HS-27A (cell line): ENCODE measurements at places on chromosomes 5 and 9.

GRCh38 chr5:58015175-58015574 is 444.7 kb downstream of the PLK2 start:
- DNase-seq, result no peak

- no peak for DNase-seq
These were observed 1.3 kb downstream of the CD74 start for GRCh38 chr5:150411245-150411979.

GRCh38 chr9:128862401-128862851 is 19.3 kb downstream of the KYAT1 start:
- no peak for DNase-seq

DNA sequence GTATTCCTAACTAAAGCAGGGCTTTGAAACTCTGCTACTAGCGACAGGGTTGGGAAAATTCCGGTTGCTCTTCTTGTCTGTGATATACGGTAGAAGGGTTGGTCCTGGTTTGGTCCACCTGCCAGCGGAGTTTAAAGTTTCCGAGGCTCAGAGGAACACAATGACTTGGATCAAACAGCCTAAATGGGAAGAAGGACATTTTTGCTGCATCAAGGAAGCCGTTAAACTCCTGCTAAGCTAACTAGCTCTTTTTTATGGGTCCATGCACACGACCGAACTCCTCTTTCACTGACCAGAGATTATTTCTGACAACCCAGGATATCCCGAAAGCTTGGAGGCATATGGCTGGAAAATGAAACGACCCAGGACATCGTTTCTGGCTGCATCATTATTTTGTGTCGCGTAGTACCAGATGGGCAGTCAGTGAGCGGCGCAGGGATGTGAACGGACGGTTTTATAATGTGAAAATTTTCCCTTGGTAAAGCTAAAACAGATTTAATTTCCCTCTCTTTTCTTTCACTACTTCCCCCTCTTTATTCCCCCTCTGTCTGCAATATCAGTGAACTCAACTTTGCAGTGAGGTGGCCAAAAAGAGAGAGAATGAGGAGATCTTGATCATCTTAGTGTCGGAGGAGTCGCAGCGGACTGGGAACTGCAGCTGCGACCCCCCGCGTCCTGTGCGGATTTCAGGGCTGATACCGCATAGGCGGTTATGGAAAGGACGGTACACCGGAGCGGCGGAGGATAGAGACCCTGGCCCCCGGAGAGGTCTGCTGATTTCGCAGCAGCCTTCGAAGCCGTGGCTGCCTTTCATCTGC is at the start of gene LURAP1L:
LURAP1L (plus strand) TSS at position 160 of the 818 bp plus-strand sequence. CDS start 696 bp downstream, outside the sequence.
- no peak for DNase-seq

- no peak for DNase-seq
These were observed 81.7 kb downstream of the LHFPL2 start for GRCh38 chr5:78566747-78567425.

- no peak for DNase-seq
These were observed 52.0 kb upstream of the KLF4 start for GRCh38 chr9:107541523-107541922.

DNA sequence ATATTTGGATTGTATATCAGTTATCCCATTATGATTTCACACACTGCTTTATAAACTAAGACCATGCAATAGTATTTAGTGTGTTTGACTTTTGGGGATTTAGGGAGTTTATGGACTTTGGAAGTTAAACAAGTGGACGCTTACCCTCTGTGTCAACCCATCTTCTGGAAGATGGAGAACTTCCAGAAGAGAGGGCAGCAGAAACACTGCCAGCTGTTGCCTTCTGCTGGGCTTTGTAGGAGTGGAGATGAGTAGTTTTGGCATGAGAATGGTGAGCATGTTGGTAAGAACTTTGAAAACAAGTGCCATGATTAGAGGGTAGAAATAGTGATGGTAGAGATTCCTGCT is 2.2 kb downstream of the DNAJC25 start:
- DNase-seq, result no peak

- peak; percentile 34 for DNase-seq
These were observed 435.8 kb downstream of the CTNND2 start for GRCh38 chr5:11468334-11469039.

- no peak for DNase-seq
These were observed 42.1 kb downstream of the TIMD4 start for GRCh38 chr5:156920861-156921431.

GRCh38 chr5:147904110-147904509 is 2.2 kb downstream of the C5orf46 start:
- no peak for DNase-seq

GRCh38 chr5:121937762-121938161 is 24.0 kb upstream of the SRFBP1 start:
- no peak for DNase-seq

- no peak for DNase-seq
These were observed 172.0 kb downstream of the GDNF start for GRCh38 chr5:37667846-37668245.

GRCh38 chr9:2093920-2094597 is 78.9 kb downstream of the SMARCA2 start:
- peak; percentile 1 for DNase-seq

GRCh38 chr5:151469386-151469785 is 22.0 kb downstream of the SLC36A1 start:
- DNase-seq, result no peak

DNA sequence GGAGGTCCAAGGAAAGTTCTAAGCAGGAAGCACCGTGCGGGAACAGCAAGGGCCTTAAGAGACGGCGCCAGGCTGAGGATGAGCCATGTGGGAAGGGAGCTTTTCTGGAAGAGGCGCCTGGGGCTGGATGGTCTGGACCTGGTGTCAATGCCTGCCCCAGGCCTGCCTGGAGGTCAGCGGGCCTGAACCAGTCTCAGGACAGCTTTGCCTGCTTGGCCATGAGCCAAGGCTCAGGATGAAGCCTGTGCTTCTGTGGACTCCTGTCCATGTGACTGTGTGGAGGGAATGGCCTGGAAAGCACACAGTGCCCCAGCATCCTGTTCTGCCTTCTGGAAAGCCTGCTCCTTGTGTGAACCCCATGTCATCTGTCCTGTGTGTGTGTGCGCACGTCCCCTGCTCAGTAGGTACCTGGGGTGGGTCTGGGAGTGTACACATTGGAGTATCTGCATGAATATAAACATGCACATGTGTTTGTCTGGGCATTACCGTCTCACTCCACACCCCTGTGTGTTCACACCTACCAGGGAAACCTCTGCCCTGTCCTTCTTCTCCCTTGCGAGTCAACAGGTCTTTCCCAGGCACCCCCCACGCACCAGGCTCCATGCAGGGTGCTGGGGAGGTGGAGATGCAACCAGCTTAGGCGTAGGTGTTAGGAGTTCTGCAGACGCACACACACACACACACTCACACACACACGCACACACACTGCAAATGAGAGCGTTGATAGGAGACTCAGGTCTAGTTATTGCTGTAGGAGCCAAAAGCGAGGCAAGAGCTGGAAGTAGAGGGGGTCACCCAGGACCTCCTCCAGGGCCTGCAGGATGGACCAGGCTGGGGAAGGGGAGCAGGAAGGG is 24.8 kb downstream of the DAB2IP start:
- no peak for DNase-seq

DNA sequence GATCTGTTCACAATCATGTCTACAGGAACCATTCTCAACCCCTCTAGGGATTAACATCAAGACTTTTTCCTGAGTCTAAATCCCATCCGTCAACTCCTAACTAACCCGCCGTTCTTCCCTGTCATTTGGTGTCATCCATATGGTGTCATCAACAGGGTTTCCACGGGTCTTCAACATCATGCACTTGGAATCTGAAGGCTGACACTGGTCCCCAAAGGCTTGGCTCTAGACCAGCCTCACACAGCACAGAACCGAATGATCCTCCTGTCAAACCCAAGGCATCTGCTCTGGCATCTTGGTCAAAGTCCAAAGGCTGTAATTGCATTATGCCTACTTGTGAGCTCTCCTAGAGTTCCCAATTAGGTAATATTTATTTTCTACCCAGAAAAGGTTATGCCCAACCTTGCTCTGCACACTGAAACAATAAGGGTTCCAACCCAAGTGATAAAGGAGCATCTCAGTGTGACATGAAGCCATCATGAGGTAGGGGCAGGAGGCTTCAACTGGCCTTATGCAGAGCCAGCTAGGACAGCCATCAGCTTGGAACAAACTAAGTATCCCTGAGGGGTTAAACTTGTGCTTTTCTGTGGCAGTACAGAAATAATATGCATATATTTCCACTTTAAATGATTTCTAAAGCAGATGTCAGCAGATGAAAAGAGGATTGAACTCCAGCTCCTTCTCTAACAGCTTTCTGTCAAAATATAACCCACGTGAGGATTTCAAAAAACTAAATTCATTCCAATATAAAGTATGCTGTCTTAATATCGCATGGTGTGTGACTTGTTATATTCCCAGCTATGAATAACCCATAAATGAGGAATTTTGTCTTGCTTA is 13.9 kb downstream of the ENC1 start:
- DNase-seq, result no peak

DNA sequence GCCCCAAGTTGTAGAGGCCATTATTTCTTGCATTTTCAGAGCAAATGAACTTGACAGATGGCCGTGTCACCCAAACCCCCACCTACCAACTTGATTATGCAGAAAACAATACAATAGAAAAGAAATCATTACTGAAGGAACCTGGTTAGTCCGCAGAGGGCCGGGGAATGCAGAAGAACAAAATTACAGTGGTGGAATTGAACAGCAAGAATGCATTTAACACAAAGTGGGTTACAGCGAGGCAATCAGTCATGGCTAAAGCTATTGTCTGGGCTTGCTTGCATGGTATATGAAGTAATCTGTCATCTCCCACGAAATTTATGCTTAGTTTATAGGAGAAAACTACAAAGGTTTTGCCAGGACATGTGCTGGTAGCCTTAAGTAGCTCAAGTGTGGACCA is 238.3 kb upstream of the IRX1 start:
- no peak for DNase-seq

- no peak for DNase-seq
These were observed 30.3 kb upstream of the GRXCR2 start for GRCh38 chr5:145903113-145903512.

- no peak for DNase-seq
These were observed 7.2 kb downstream of the PLK2 start for GRCh38 chr5:58452566-58453258.

- no peak for DNase-seq
These were observed 181.3 kb upstream of the ELL2 start for GRCh38 chr5:96142786-96143434.

- no peak for DNase-seq
These were observed 658.4 kb downstream of the TLR4 start for GRCh38 chr9:118362596-118362995.

GRCh38 chr5:97453263-97453662 is 270.2 kb upstream of the RIOK2 start:
- DNase-seq, result no peak

- no peak for DNase-seq
These were observed 10.9 kb downstream of the MGAT1 start for GRCh38 chr5:180791611-180792213.

DNA sequence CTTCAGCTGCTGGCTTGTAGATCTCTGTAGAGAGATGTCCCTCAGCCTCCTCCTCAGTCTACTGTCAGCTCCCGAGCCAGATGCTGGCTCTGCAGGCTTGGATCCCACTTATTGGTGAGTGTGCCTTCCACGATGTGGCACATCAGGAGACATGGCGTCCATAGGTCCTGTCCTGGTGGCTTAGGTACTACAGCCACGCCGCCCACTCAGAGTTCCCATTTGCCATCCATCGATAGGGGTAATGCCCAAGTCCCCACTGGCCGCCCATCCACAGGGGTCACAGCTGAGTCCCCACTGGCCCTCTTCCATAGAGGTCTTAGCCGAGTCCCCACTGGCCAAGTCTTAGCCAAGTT is 17.3 kb downstream of the EXOC3 start:
- no peak for DNase-seq

DNA sequence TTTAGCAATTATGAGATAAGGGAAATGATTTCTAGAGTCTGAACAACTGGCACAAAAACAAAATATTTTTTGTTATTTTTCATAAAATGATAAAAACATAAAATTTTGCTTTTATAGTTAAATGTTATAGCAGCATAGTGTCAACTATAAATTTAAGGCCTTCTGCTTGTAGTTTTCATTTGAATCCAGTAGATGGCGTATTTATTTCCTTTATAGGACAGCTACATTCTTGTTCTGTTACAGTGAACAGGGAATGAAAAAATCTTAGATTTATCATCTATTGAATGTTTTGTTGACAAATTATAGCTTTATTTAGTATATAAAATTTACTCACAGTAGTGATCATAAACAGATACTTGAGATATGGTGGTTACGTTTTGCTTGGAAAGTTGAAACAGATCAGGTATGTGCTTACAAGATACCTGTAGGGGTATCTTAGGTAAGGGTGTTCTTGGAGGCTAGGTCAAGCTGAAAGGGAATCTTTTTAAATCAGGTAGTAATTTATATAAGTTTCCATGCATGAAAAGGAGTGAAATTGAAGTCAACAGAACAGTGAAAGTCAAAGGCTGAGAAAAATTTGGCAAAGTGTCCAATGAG is 239.3 kb upstream of the GRIN3A start:
- no peak for DNase-seq

GRCh38 chr9:77892171-77892570 is 139.4 kb downstream of the GNAQ start:
- DNase-seq, result no peak

DNA sequence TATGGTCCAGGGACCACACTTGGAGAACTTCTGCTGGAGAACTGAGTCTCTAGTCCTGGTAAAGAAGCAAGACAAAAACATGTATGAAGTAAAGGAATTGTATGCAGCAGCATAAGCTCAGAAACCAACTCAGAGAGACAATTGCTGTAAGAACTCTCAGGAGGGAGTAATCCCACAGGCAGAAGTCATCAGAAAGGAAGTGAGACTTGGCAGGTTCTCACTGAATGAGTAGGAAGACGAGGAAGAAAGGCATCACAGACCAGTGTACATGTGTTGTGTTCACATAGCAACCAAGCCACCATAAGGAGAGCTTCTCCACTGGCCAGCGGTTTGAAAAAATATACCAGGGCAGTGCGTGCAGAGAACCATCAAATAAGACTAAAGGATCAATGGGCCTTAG is 57.9 kb upstream of the FST start:
- no peak for DNase-seq

DNA sequence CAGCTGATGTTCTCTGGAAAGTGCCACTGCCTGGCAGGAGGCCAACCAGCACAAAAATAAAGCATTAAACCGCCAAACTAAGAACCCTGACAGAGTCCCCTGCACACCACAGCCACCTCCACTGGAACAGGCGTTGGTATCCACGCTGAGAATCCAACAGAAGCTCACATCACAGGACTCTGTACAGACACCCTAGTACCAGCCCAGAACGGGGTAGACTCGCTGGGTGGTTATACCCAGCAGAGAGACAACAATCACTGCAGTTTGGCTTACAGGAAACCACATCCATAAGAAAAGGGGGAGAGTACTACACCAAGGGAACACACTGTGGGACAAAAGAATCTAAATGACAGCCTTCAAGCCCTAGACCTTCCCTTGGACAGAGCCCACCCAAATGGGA is 15.0 kb upstream of the POU5F2 start:
- DNase-seq, result no peak

- no peak for DNase-seq
These were observed 799.9 kb downstream of the CDH12 start for GRCh38 chr5:22053195-22053594.

DNA sequence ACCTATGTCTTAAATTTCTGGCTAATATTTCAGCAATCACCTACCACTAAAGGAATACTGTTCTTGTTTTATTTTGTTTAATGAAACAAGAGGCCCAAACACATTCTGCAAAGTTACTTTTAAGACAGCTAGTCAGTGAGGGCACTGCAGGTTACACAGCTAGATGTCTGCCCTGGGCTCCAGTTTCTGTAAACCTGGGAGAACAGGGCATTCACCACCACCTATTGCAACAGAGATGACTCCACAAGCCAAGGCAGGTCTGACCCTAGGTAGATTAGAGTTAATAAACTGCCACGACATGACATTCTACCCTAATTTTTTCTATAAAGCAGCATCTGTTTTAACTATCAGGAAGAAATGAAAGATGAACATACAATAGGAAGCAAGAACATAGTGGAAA is 90.8 kb downstream of the SLF1 start:
- DNase-seq, result no peak
